ENCODE measurements at places on chromosomes 5 and 9. TPM values are rescaled to one million over a fixed set of nuclear protein-coding genes. Genes with fewer than 3 reads are reported as not detected.

The BAAT gene
- not detected for total RNA-seq

The RAPGEF6 gene
- 6.5 TPM for total RNA-seq

The SLC6A7 gene
- not detected for total RNA-seq

The CDH9 gene
- not detected for total RNA-seq

The DIPK1B gene
- 20.1 TPM for total RNA-seq

The TRIM36 gene
- total RNA-seq = not detected

The GARIN3 gene
- not detected for total RNA-seq

The PCSK5 gene
- total RNA-seq = 7.4 TPM

The MSX2 gene
- 2.3 TPM for total RNA-seq

The SLCO6A1 gene
- not detected for total RNA-seq

The CHD1 gene
- 20.3 TPM for total RNA-seq

The ST8SIA4 gene
- 2.4 TPM for total RNA-seq

The GTF2H2C gene
- 16.6 TPM for total RNA-seq
